ENCODE measurements at places on chromosomes 2 and 18. TPM values are rescaled to one million over a fixed set of nuclear protein-coding genes. Genes with fewer than 3 reads are reported as not detected.

NEU2 gene
- not detected for total RNA-seq

CYP27C1 gene
- 3.1 TPM for total RNA-seq

AGXT gene
- total RNA-seq, result not detected

TUBA3E gene
- total RNA-seq, result not detected

Measured in parietal lobe (tissue), 2 donors.